Tibial nerve (tissue), 4 donors: ENCODE measurements at places on chromosomes 3 and 15.

GRCh38 chr3:35241236-35241635 lies 398.1 kb upstream of the ARPP21 start:
- no peaks in the 10 kb centered on the region for H3K27me3 ChIP-seq
- no peak for DNase-seq
- no peaks in the 10 kb centered on the region for H3K36me3 ChIP-seq
- no peak overlapping the region for H3K4me3 ChIP-seq
- H3K27ac ChIP-seq, result no peak overlapping the region
- H3K4me1 ChIP-seq, result no peaks in the 10 kb centered on the region

- no peak overlapping the region for H3K4me3 ChIP-seq
- no peak overlapping the region for H3K27ac ChIP-seq
- no peaks in the 10 kb centered on the region for H3K4me1 ChIP-seq
- DNase-seq, result no peak
These were observed 61.0 kb upstream of the PPARG start for GRCh38 chr3:12227833-12228232.

- H3K36me3 ChIP-seq, result no peaks in the 10 kb centered on the region
- H3K4me1 ChIP-seq, result no peaks in the 10 kb centered on the region
- no peak within 1 kb of the TSS for H3K27ac ChIP-seq
- peaks cover 50% of the 10 kb centered on the region for H3K27me3 ChIP-seq
- no peak within 1 kb of the TSS for H3K4me3 ChIP-seq
These were observed at the start of gene ECE2 for GRCh38 chr3:184275961-184276910. Gene ECE2 (plus strand): TSS chr3:184276022. CDS start chr3:184276154, 132 bp downstream.

DNA sequence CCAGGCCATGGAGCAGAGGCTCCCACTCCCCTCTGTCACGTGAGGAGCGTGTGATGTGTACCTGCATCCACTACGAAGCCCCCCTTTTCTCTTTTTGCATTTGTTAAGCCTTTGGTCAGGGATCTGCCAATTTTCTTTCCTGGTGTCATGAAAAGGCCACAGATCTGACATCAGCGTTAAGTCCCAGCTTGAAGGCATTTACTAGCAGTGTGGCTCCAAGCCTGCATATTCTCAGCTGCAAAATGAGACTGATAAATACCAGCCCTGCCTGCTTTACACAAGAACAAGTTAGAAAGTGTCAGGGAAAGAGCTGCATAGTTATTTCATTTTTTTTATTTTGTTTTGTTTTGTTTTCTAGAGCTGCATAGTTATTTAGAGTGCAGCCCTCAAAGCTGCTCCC lies 2.3 kb upstream of the ANKRD63 start:
- H3K27ac ChIP-seq, result no peak overlapping the region
- H3K27me3 ChIP-seq, result peaks cover 62% of the 10 kb centered on the region
- peaks cover 13% of the 10 kb centered on the region for H3K4me1 ChIP-seq

GRCh38 chr15:57297163-57297593 lies 79.1 kb upstream of the CGNL1 start:
- no peak for DNase-seq
- H3K36me3 ChIP-seq, result peaks cover 6% of the 10 kb centered on the region
- H3K27ac ChIP-seq, result no peak overlapping the region
- no peak overlapping the region for H3K4me3 ChIP-seq
